NCI-H1105 (cell line): ENCODE measurements at places on chromosomes 16 and 17.
A peak's percentile ranks its signal among the peaks of the same experiment; 100 is the strongest.

DNA sequence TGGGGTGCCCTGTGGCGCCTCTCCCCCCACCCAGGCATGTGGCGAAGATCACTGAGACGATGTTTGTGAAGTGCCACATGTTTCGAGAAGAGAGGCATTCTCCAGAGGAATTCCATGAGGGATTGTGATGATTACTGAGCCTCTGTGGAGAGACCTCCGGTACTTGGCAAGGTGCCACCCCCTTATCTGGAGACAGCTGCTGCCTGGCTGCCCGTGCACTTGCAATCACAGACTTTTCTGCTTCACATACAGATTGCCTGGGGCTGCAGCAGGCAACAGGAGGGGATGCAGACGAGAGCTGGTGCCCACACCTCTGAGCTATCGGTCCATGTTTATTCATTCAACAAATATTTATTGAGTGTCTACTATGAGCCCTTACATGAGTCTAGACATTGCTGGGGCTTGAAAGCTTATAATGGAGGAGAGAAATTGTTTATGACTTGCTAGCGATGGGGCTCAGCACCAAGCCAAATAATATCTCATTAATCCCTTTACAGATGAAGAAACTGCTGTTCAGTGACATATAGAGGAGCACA lies 317.2 kb upstream of the ZFHX3 start:
- DNase-seq: peak; percentile 60

GRCh38 chr17:42579794-42580551 lies 2.4 kb upstream of the PSMC3IP start:
- DNase-seq: no peak

DNA sequence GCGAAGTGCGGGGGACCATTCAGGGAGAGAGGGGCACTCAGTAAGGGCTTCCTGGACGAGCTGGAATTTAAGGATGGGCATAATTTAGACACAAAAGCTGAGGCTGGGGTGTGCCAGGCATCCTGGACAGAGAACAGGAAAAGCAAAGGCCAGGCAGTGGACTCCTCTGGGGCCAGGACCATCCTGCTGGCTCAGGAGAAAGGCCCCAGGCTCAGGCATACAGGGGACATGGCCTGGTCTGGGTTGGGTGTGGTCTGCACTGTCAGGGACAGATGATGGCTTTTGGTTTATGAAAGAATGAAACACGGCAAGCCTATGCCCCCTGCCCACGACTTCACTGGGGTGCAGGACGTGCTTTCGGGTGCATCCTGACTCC lies 48.9 kb upstream of the DOC2B start:
- no peak for DNase-seq

DNA sequence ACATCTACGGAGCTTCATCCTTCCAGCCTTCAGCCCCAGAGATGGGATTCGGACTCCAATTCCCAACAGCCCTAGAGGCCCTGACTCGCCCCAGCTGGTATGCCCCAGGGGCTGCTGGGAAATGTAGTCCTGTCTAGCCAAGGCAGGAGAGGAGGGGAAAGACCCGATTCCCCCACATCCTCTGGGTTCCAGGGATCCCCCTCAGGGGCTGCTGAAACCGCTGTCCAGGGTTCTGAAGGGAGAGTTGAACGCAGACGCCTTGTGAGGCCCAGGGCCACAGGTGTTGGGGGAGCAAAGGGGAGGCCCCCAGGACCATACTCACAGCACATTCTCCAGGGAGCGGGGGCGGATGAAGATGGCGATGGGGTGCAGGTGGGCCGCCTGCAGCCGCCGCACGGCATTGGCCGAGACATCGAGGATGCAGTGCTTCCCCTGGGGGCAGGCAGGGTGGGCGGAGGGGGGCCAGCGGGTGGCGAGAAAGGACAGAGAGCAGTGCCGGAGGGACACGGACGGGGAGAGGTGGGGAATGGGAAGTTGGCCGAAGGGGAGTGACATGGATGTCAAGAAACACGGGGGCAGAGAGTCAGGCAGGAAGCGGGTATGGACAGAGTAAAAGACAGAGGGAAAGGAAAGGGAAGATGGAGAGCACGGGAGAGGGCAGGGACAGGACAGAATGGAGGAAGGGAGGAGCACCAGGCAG lies 12.6 kb upstream of the ASGR1 start:
- no peak for DNase-seq

- no peak for DNase-seq
Observed at GRCh38 chr17:82668631-82669099, 20.4 kb upstream of the WDR45B start.

GRCh38 chr17:50691550-50692447 lies 15.9 kb downstream of the ANKRD40 start:
- DNase-seq: no peak

DNA sequence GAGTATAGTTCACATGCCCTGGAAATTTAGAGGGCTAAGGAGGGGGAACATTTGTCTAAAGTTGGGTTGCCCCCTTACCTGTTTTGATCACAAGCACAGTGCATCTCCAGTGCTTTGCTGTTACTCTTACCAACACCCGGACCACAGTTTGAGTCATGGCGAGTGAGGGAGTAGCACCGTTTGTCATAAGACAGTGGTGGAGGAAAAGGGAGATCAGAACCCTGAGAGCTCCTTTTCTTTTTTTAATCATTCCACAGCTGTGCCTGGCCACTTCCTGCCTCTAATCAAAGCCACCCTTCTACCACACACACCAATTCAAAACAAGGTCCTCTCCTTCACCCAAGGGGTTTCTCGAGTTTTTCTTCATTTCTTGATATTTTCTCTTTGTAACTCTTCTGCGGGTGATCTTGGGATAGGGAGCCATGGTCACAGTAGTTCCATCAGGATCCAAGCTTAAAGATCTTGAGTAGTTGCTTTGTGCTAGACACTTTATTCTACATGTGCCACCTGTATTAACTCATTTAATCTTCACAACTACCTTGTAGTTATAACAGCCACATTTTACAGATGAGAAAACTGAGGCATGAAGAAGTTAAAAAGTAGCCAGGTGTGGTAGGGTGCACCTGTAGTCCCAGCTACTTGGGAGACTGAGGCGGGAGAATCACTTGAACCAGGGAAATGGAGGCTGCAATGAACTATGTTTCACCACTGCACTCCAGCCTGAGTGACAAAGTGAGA lies 5.0 kb upstream of the MYL4 start:
- DNase-seq: no peak

GRCh38 chr17:27601069-27601974 lies 29.7 kb upstream of the LGALS9 start:
- DNase-seq: peak; percentile 41

DNA sequence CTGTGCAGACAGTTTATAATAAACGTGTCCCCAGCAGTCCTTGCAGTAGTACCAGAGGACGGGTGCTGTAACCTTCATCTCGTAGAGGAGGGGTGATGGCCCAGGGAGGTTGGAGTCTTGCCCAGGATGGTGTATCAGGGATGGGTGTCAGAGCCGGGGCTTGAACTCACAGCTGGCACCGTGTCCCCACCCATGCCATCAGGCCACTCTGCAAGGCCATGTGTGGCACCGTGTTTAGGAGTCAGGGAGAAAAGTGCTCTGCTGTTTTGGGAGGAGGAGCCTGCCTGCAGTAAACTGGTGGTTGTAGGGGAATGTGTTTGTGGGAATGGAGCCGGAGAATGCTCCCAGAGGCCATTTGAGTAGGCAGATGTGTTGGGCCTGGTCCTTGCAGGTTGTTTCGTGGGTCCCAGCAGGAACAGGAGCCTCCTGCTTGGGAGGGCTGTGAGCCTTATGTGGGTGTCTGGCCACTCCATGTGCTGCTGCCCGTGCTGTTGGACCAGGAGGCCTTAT lies 1.7 kb downstream of the ADORA2B start:
- DNase-seq: no peak

- DNase-seq: no peak
Observed at GRCh38 chr17:65914784-65915342, 277.1 kb downstream of the CEP112 start.

GRCh38 chr17:71740866-71741265 lies 380.0 kb upstream of the SOX9 start:
- no peak for DNase-seq

DNA sequence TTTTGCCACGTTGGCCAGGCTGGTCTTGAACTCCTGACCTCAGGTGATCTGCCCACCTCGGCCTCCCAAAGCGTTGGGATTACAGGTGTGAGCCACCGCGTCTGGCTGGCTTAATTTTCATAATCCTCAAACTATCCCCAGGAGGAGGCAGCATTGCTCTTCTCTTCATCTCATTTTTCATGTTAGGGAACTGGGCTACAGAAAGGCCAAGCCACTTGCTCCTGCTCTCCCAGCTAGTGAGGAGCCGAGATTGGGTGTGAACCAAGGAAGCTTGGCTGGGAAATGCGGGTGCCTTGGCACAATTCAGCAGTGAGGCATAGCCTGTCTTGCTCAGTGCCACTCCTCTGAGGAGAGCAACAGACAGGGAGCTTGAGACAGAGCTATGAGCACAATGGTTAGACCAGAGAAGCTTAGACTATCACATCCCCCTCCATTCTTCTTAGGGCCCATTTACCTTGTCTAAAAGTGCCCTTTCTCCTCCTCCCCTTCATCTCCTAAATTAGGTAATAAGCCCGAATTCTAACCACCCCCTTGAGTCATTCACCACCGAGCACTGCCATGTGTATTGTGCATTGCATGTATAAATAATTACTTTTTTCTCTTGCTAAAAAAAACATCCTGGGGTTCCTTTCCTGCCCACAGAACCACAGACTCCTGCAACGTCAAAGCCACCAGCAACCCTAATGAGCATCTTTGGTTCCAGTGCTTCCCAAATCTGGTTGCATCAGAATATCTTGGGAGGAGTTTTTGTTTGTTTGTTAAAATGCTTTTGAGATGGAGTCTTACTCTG lies 20.0 kb upstream of the KIF19 start:
- no peak for DNase-seq

- DNase-seq: no peak
Observed at GRCh38 chr17:64574646-64575045, 67.9 kb downstream of the CEP95 start.

- DNase-seq: peak; percentile 14
Observed at GRCh38 chr16:9092282-9092977, 986 bp downstream of the HAPSTR1 start.

DNA sequence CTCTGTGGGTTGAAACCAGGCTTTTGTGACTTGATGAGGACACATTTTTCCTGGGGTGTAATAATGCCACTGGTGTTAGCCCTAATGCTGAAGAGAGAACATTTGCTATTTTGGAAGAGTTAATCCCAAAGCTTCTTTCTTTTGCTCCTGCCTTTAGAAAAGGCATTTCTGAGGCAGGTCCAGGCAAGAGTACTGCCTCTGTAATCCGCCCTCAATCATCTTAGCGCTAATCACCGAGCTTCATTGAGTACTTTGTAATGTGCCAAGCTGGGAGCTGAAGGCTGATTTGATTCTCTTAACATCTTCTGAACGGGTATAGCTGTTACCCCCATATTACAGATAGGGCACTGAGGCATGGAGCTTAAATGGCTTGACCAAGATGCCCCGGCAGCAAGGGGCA lies 60.3 kb downstream of the AKAP1 start:
- no peak for DNase-seq

DNA sequence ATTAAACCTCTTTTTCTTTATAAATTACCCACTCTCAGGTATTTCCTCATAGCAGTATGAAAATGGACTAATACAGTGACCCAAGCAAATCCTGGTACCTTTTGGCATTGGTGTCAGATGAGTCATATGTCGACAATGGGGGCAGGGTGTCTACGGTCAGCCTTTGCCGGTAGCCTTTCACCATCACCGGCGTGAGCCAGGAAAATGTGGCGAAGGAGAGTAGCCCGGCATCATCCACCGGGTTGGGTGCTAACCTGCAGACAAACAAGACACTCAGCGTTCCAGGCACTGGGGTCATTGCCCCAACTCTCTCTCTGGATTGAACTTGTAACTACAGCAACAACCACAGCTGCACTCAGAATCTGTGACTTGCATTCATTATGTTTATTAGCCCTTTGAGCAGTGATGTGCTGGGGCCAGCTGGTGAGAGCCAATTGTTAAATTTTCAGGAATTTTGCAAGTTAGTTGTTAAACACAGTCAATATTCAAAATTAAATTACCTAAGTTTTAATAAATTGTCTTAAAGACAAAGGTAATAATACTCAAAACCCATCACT lies 11.9 kb downstream of the ABCC12 start:
- no peak for DNase-seq

GRCh38 chr16:56212144-56212543 lies 20.9 kb downstream of the GNAO1 start:
- DNase-seq: no peak

DNA sequence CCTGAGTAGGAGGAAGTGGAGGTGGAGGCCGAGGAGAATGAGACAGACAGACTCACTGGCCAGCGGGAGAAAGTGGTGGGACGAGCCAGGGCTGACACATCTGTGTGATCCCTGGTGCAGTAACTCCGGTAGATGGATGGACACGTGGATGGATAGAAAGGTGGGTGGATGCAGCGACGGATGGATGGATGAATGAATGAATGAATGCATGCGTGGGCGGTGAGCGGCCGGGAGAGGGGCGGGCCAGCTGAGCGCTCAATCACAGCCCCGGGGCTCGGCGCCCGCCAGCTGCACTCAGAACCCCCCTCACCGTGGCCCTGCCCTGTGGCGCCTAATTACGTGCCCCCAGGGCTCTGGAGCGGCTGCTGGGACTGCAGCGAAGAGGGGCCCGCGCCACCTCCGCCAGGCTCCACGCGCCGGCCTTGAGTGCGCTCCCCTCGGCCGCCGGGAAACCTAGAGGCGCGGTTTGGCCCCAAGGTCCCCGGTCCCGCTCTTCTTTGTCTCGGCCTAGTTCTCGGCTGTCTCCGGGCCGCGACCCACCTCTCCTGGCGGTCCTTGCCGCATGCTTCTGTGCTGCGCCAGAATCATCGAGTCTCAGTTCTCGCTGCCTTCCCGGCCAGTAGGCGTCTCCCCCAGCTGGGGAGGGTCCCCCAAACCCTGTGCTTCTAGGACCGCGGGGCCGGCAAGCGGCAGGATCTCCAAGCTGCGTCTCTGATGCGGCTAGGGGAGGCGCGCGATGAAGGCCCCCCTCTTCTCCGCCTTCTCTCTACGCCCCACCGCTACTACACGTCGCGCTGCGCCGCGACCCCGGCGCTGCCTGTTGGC lies 41.0 kb downstream of the RAI1 start:
- no peak for DNase-seq

GRCh38 chr17:42111871-42112551 lies 503 bp downstream of the DHX58 start:
- no peak for DNase-seq

GRCh38 chr16:84848986-84849634 lies 29.3 kb downstream of the CRISPLD2 start:
- DNase-seq: no peak

- no peak for DNase-seq
Observed at GRCh38 chr16:82776470-82777146, 149.8 kb downstream of the CDH13 start.

DNA sequence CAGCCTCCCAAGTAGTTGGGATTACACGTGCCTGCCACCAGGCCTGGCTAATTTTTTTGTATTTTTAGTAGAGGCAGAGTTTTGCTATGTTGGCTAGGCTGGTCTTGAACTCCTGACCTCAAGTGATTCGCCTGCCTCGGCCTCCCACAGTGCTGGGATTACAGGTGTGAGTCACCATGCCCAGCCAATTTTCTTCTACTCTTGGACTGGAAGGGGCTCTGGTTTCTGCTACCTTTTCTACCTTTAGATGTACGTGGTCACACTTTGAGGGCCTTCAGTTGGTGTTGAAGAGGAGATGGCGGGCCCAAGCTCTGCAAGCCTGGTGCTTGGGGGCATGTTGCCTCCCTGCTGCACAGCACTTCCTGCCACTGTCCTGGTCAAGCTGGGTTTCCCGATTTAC lies 173.6 kb downstream of the PRKCA start:
- DNase-seq: no peak

- DNase-seq: no peak
Observed at GRCh38 chr16:24906901-24907300, 61.1 kb downstream of the SLC5A11 start.

GRCh38 chr17:63479495-63480184 lies 2.8 kb downstream of the ACE start:
- DNase-seq: no peak
